ENCODE measurements at places on chromosomes 5 and 9.

DNA sequence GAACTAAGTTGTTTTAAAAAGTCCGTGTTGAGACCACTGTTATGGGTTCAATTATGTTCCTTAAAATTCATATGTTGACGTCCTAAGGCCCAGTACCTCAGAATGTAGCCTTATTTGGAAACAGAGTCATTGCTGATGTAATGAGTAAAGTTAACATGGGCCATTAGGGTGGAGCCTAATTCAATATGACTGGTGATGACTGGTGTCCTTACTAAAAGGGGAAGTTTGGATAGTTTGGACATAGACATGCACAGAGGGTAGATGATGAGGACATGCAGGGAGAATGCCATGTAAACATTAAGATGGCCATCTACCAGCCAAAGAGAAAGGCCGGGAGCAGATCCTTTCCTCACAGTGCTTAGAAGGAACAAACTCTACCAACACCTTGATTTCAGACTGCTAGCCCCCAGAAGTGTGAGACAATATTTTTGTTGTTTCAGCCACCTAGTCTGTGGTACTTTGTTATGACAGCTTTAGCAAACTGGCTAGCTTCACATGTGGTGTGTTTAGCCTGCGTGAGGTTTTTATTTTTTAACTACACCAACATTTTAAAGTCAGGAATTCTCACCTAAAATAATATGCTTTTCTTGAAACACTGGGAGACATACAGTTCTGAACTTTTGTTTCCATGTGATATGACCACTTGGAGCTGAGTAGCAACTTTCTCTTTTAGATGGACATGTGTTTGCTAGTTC lies 135.3 kb downstream of the YIPF5 start:
- DNase-seq, result no peak

GRCh38 chr5:130067364-130067763 lies 163.1 kb downstream of the CHSY3 start:
- DNase-seq, result no peak

- DNase-seq, result no peak
Measured at GRCh38 chr9:34496149-34496712, 26.6 kb downstream of the ENHO start.

DNA sequence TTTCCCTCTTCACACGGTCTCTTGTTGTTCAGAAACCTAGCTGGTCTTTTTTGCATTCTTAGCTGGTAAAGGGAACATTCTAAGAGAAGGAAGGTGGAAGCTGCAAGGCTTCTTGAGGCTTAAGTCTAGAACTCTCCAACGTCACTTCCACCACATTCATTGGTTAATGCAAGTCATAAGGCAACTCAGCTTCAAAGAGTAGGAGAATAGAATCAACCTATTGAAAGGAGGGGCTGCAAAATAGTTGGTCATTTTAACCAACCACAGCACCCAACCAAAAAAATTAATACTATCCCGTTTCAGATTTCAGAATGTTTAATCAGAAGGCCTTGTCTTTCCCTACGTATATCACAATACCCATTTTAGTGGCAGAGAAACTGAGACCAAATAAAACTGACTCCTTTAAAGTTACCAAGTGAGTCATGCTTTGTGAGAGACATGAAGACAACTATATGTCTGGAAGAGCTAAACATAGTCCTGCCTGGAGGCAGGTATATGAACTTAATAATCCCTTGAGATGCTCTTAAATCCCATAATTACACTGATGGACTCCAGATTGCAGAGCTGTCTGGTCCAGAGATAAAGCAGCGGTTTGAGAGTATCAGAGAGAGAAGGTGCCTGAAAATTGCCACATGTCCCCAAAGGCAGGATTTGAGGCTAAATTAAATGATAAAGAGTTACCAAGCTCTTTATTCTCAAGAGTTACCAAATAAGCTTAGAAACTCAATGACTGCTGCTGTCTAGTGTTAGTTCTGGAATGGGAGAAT lies 14.4 kb downstream of the DOCK8 start:
- no peak for DNase-seq

DNA sequence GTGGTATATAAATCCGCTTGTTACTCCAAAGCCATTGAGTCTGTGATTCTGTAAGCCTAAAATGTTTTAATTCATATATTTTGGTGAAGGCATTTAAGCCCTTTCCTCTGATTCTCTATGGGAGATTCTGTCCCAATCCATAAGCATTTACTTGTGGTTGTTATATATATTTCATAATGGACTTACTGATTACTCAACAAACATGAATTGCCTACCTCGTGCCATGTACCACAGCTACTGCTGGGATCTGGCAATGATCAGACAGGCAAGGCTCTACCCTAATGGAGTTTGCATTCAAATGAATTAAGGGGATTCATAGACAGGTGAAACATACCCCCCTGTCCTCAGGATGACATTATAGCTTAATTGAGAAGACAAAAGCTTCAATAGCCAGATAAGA lies 54.5 kb downstream of the C9orf152 start:
- no peak for DNase-seq

GRCh38 chr9:106623558-106623957 lies 239.4 kb upstream of the ZNF462 start:
- DNase-seq, result no peak
